ENCODE measurements at places on chromosomes 3 and 15. TPM values are rescaled to one million over a fixed set of nuclear protein-coding genes. Genes with fewer than 3 reads are reported as not detected.

GRCh38 chr15:68363353-68363752, 68.6 kb downstream of the ITGA11 start:
- H3K4me1 ChIP-seq = peaks cover 23% of the 10 kb centered on the region
- DNase-seq = no peak
- peaks cover 1% of the 10 kb centered on the region for H3K27me3 ChIP-seq
- H3K36me3 ChIP-seq = no peaks in the 10 kb centered on the region
- no peak overlapping the region for H3K27ac ChIP-seq

GRCh38 chr15:61169904-61170695, 59.0 kb downstream of the RORA start:
- peak overlapping the region; percentile 14 for H3K4me3 ChIP-seq
- H3K4me1 ChIP-seq = peaks cover 21% of the 10 kb centered on the region
- peaks cover 2% of the 10 kb centered on the region for H3K36me3 ChIP-seq
- peaks cover 16% of the 10 kb centered on the region for H3K27me3 ChIP-seq
- H3K27ac ChIP-seq = peak overlapping the region; percentile 89

DNA sequence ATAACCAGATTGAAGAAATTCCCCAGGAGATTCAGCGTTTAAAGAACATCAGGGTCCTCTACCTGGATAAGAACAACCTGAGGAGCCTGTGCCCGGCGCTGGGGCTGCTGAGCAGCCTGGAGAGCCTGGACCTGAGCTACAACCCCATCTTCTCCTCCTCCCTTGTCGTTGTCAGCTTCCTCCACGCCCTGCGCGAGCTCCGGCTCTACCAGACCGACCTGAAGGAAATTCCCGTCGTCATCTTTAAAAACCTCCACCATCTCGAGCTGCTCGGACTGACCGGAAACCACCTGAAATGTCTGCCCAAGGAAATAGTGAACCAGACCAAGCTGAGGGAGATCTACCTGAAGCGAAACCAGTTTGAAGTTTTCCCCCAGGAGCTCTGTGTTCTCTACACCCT, 9.4 kb upstream of the LRRC34 start:
- no peaks in the 10 kb centered on the region for H3K4me1 ChIP-seq
- H3K36me3 ChIP-seq = no peaks in the 10 kb centered on the region
- peaks cover 23% of the 10 kb centered on the region for H3K27me3 ChIP-seq
- no peak overlapping the region for H3K4me3 ChIP-seq
- no peak for DNase-seq

GRCh38 chr3:87324609-87325008, 48.2 kb upstream of the POU1F1 start:
- no peaks in the 10 kb centered on the region for H3K36me3 ChIP-seq
- H3K4me3 ChIP-seq = no peak overlapping the region
- no peak overlapping the region for H3K27ac ChIP-seq
- DNase-seq = no peak
- H3K4me1 ChIP-seq = no peaks in the 10 kb centered on the region
- H3K27me3 ChIP-seq = peaks cover 11% of the 10 kb centered on the region

DNA sequence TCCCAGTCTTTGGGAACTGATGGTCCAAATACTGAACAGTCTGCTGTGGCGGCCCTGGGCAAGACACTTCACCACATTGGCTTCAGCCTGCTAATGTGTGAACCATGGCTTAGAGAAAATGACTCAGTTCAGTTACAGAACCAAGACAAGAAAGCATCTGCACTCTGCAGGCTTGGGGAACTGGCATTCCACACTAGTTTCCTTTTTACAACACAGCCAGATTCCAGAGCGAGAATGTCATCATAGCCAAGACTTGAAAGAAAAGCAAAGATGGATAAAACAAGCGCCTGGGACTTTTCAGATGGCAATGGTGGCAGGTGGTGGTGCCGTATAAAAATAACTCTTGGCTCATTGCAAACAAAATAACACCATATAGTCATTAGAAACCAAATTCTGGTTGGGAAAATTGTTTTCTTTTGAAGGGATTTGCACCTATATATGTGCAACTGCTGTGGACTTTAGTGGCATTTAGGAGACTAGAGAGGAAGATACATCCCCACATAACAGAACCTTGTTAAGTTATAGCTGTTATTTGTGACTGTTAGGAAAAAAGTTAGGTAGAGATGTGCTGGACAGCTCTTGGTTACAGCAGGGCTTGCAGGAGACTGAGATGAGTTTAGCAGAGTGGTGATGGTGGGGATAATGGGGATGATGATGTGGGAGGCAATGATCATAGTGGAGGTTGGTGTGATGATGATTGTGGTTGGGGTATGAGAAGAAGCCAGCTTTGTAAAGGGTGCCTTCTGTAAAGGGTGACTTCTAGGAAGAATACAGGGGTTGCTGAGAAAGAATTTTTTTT, 273.6 kb downstream of the THRB start:
- H3K4me1 ChIP-seq = no peaks in the 10 kb centered on the region
- no peaks in the 10 kb centered on the region for H3K36me3 ChIP-seq
- no peak overlapping the region for H3K27ac ChIP-seq
- DNase-seq = no peak
- no peak overlapping the region for H3K4me3 ChIP-seq
- H3K27me3 ChIP-seq = peaks cover 13% of the 10 kb centered on the region

GRCh38 chr3:158958873-158959272, 157.0 kb downstream of the MFSD1 start:
- H3K4me1 ChIP-seq = no peaks in the 10 kb centered on the region
- no peak for DNase-seq
- H3K27ac ChIP-seq = no peak overlapping the region
- H3K27me3 ChIP-seq = no peaks in the 10 kb centered on the region
- no peak overlapping the region for H3K4me3 ChIP-seq

- peaks cover 23% of the 10 kb centered on the region for H3K4me1 ChIP-seq
- H3K27ac ChIP-seq = no peak overlapping the region
- no peak for DNase-seq
- H3K27me3 ChIP-seq = no peaks in the 10 kb centered on the region
- H3K36me3 ChIP-seq = peaks cover 11% of the 10 kb centered on the region
These were observed 52.3 kb upstream of the UTS2B start for GRCh38 chr3:191382661-191383060.

- H3K27ac ChIP-seq = peak overlapping the region; percentile 99
- H3K4me3 ChIP-seq = peak overlapping the region; percentile 90
- H3K4me1 ChIP-seq = peaks cover 41% of the 10 kb centered on the region
- H3K36me3 ChIP-seq = peaks cover 22% of the 10 kb centered on the region
- H3K27me3 ChIP-seq = no peaks in the 10 kb centered on the region
These were observed 794 bp downstream of the ARPP19 start for GRCh38 chr15:52567871-52568600.

DNA sequence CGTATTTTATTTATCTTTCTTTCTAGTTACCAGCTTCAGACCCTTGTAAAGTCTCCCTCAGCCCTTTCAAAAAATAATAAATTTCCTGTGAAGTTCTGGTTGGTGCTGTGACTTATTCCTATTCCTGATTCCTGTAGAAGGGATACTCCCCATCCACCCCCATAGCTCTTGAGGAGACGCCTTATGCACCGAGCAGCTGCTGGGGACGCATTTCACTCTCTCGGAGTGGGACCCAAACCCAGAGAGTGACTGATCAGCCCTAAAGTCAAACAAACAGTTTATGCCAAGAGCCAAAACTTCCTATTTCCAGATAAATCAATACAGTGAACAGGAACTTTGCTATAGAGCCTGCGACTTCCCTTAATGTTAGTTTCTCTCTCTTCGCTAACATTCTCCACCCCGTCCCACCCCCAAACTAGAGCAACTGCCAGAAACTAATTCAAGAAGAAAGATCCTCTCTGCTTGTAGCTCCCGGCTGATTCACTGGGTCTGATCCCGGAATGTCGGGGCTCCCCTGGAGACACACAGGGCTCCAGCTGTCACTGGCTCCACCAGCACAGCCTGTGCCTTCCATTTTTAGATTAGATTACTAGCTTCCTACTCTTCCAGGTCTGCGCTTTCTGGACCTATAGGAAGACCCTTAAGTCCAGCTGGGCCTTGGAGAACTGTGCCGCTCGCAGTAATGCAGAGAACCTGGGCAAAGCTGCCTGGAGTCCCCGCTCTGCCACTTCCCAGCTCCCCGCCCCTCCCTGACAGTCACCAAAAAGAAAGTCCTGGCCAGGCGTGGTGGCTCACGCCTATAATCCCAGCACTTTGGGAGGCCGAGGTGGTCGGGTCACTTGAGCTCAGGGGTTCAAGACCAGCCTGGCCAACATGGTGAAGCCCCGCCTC, 45.2 kb downstream of the KLHL25 start:
- H3K27me3 ChIP-seq = no peaks in the 10 kb centered on the region
- peaks cover 23% of the 10 kb centered on the region for H3K36me3 ChIP-seq
- no peak for DNase-seq
- no peak overlapping the region for H3K4me3 ChIP-seq
- H3K4me1 ChIP-seq = peaks cover 12% of the 10 kb centered on the region

GRCh38 chr15:58748040-58748851, 1.3 kb downstream of the ADAM10 start:
- peak; percentile 63 for DNase-seq
- H3K27ac ChIP-seq = peak overlapping the region; percentile 94
- H3K4me1 ChIP-seq = peaks cover 43% of the 10 kb centered on the region
- peak overlapping the region; percentile 96 for H3K4me3 ChIP-seq
- H3K36me3 ChIP-seq = peaks cover 26% of the 10 kb centered on the region
- H3K27me3 ChIP-seq = no peaks in the 10 kb centered on the region

GRCh38 chr3:40079203-40079846, 230.2 kb upstream of the EIF1B start:
- H3K27ac ChIP-seq = no peak overlapping the region
- peaks cover 2% of the 10 kb centered on the region for H3K27me3 ChIP-seq
- H3K4me1 ChIP-seq = no peaks in the 10 kb centered on the region
- no peak overlapping the region for H3K4me3 ChIP-seq
- H3K36me3 ChIP-seq = no peaks in the 10 kb centered on the region

DNA sequence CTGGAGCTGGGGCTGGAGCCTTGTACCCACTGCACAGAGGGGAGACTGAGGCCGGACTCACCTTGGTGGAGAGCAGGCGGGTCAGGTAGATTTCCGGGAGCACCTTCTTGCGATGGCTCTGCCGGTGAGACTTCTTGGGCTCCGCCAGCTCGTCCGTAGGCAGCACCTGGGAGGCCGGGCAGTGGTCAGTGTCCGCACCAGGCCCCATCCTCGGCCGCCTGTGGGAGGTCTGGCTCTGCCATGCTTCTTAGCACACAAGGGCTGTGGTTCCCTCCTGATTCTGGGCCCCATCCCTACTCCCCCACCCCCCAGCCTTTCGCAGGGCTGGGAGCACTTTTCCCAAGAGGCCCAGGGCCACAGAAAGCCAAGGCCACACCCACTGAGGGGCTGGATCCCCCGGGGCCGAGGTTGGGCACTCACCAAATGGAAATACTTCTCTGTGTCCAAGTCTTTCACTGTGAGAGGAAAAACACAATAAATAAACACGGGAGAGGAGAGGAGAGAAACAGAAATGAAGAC, 17.4 kb downstream of the H1-8 start:
- H3K4me1 ChIP-seq = peaks cover 2% of the 10 kb centered on the region
- no peaks in the 10 kb centered on the region for H3K27me3 ChIP-seq
- DNase-seq = no peak
- no peaks in the 10 kb centered on the region for H3K36me3 ChIP-seq
- H3K27ac ChIP-seq = no peak overlapping the region
- no peak overlapping the region for H3K4me3 ChIP-seq

- H3K4me3 ChIP-seq = no peak overlapping the region
- no peak for DNase-seq
- no peak overlapping the region for H3K27ac ChIP-seq
These were observed 28.7 kb upstream of the PFN2 start for GRCh38 chr3:149999421-149999820.

RETNLB gene
- not detected for total RNA-seq

FBXW12 gene
- total RNA-seq = not detected

CASR gene
- total RNA-seq = not detected

CILP gene
- total RNA-seq = 0.04 TPM

STAC gene
- 0.15 TPM for total RNA-seq

IL17RE gene
- 1.5 TPM for total RNA-seq

USP19 gene
- 72.6 TPM for total RNA-seq

DGKG gene
- not detected for total RNA-seq

Measured in activated CD4-positive, alpha-beta T cell treated with anti-CD3 and anti-CD28 coated beads, Interleukin-2, amount 10 ng/mL, durations not matched to agents 7 days and 5 days (primary cell).